ENCODE measurements at places on chromosomes 2 and 18. TPM values are rescaled to one million over a fixed set of nuclear protein-coding genes. Genes with fewer than 3 reads are reported as not detected.

The PFN4 gene
- 0.65 TPM for total RNA-seq

The ZNF532 gene
- 67.9 TPM for total RNA-seq

The TRABD2A gene
- total RNA-seq = 0.26 TPM

The MBP gene
- 4.3 TPM for total RNA-seq

The SANBR gene
- total RNA-seq = 17.9 TPM

The PJVK gene
- 2.2 TPM for total RNA-seq

The ANKRD62 gene
- not detected for total RNA-seq

The AGAP1 gene
- total RNA-seq = 18.9 TPM

The CDH19 gene
- 0.11 TPM for total RNA-seq

The ABCB11 gene
- total RNA-seq = not detected

The CFC1 gene
- total RNA-seq = not detected

The LAMA1 gene
- total RNA-seq = 11.0 TPM

The RTKN gene
- 16.5 TPM for total RNA-seq

The GMCL1 gene
- total RNA-seq = 11.5 TPM

The LONRF2 gene
- total RNA-seq = 0.39 TPM

The POU3F3 gene
- not detected for total RNA-seq

The CCDC93 gene
- total RNA-seq = 36.1 TPM

The ITGB1BP1 gene
- total RNA-seq = 55.7 TPM

The GRB14 gene
- total RNA-seq = 0.52 TPM

The SLC9A4 gene
- not detected for total RNA-seq

The TMEM17 gene
- total RNA-seq = 3.4 TPM

The PUM2 gene
- total RNA-seq = 45.1 TPM

The PTH2R gene
- total RNA-seq = 0.11 TPM

The ERBB4 gene
- 0.22 TPM for total RNA-seq

The LDLRAD4 gene
- 3.1 TPM for total RNA-seq

The MPP4 gene
- total RNA-seq = 2.2 TPM

The FOSL2 gene
- total RNA-seq = 259 TPM

The ALPI gene
- not detected for total RNA-seq

The TMEM178A gene
- 1.7 TPM for total RNA-seq

The INSIG2 gene
- 30.1 TPM for total RNA-seq

All from articular chondrocyte of knee joint (primary cell).